ENCODE measurements at places on chromosomes 6 and 20. TPM values are rescaled to one million over a fixed set of nuclear protein-coding genes. Genes with fewer than 3 reads are reported as not detected.

DNA sequence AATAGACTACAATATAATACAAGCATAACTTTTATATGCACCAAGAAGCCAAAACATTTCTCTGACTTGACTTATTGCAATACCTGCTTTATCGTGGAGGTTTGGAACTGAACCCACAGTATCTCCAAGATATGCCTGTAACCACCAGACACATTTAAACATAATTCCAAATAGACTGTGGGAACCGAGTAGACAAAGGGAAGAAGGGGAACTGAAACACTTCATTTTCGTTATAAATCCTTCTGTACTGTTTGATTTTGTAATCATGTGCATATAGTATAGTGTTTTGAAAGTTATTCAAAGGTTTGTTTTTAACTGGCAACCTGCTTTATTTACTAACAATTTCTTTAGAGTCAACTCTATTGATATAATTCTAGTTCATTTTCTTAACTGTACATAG lies 154.9 kb upstream of the BEND6 start:
- H3K36me3 ChIP-seq, result no peaks in the 10 kb centered on the region
- no peak overlapping the region for H3K4me3 ChIP-seq
- peaks cover 32% of the 10 kb centered on the region for H3K4me1 ChIP-seq
- H3K27me3 ChIP-seq, result no peaks in the 10 kb centered on the region
- no peak for DNase-seq

- H3K27me3 ChIP-seq, result no peaks in the 10 kb centered on the region
- H3K4me3 ChIP-seq, result no peak overlapping the region
- no peak for DNase-seq
- no peaks in the 10 kb centered on the region for H3K4me1 ChIP-seq
Observed at GRCh38 chr6:91886183-91886795, 1299.4 kb upstream of the MAP3K7 start.

GRCh38 chr6:134589512-134589911 lies 271.6 kb upstream of the SGK1 start:
- peaks cover 9% of the 10 kb centered on the region for H3K4me1 ChIP-seq
- DNase-seq, result no peak
- no peak overlapping the region for H3K4me3 ChIP-seq

DNA sequence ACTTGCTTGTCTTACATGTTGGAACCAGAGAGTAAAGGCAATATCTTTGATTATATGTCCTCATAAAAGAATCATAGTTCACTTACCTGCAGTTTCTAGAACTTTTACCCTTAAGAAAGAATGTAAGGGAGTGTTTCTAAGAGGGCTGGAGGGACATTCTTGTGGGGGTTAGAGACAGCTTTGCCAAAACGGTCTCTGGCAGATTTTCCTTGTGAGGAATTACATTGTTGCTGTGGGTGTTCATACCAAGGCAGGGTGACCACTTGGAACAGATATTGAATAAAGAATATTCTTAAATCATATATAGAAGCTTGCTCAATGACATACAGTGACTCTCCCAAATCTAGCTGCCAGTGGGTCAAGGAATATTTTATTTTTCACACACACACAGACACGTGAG lies 517.6 kb upstream of the SOX4 start:
- no peaks in the 10 kb centered on the region for H3K27me3 ChIP-seq
- H3K36me3 ChIP-seq, result no peaks in the 10 kb centered on the region
- H3K27ac ChIP-seq, result no peak overlapping the region

DNA sequence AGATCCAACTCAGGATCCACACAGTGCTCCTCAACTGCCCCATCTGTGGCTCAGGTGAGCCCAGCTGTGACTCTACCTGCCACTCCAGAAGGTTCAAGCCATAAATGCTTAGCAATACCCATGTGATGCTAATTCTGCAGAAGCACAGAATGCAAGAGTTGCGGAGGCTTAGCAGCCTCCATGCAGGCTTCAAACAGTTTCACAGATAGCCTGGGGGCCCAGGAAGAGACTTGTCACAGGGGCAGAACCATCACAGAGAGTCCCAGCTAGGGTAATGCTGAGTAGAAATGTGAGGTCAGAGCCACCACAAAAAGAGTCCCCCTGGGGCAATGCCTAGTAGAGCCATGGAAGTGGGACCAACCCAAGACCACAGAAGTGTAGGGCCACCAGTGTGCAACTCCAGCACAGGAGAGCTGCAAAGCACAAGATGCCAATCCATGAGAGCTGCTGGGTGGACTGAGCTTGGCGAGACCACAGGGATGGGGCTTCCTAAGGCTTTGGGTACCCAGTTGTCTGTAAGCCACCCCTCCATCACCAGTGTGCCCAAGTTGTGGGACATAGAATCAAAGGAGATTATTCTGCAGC lies 283.9 kb downstream of the UBE3D start:
- no peak for DNase-seq
- no peak overlapping the region for H3K27ac ChIP-seq
- no peaks in the 10 kb centered on the region for H3K4me1 ChIP-seq
- H3K36me3 ChIP-seq, result no peaks in the 10 kb centered on the region
- no peaks in the 10 kb centered on the region for H3K27me3 ChIP-seq

DNA sequence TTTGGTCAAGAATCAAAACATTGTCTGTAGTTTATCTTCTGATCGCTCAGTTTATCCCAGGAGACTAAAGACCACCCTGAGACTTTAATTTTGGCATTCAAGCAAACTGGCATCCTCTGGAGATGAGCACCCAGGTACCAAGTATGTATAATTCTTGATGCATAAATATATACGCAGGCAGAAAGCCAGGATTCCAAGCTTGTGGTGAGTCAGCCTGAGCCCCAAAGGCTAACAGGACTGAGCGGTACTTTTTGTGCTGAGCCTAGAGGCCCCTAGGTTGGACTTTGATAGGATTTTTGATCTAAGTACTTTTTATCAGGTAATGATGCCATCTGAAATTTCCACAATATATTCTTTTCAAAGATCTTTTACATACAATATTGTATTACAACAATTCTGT lies 301.3 kb downstream of the TFAP2B start:
- H3K4me3 ChIP-seq, result no peak overlapping the region
- no peaks in the 10 kb centered on the region for H3K4me1 ChIP-seq
- no peak for DNase-seq

- H3K27ac ChIP-seq, result no peak overlapping the region
- no peak for DNase-seq
Observed at GRCh38 chr6:106117579-106117978, 31.4 kb downstream of the PRDM1 start.

DNA sequence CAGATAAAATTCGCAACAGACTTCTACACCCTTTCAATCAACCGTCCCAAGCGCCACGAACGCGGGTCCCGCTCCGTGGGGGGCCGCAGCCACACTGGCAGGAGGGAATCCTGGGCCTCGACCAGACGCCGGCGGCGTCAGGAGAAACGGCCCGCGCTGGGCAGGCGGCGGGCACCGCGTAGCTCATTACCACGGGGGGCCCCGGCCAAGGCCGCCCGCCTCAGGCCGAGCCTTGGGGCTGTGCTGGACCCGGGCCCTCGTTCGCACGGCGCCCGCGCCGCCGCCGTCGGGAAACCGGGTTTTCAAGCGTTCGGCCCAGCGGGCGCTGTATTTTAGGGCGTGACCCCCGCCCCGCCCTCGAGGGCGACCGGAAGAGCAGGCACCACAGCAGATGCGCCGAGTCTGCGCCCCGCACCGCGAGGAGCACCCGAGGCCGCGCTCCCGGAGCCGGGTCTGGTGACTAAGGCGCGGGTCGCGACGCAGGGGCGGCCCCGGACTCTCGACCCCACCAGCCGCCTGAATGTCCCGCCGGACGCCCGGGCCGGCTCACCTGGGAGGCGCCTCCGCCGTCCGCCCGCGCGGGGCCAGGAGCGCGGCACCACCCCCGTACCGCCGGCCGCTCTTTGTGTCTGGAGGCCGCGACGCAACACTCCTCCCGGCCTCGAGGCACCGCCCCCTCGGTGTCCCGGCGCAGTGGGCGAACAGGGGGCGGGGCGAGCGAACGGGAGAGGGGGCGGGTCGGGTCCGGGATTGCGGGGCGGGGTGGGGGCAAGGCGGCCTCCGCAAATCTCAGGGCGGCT lies at the start of gene NINL:
Gene NINL (minus strand): TSS at position 627 of the 800 bp plus-strand sequence. CDS start 58,944 bp downstream, outside the sequence.
- no peak for DNase-seq
- H3K27me3 ChIP-seq, result no peaks in the 10 kb centered on the region
- peak within 1 kb of the TSS; percentile 72 for H3K27ac ChIP-seq
- H3K4me1 ChIP-seq, result peaks cover 9% of the 10 kb centered on the region

WFDC12 gene
- 4.4 TPM for total RNA-seq

DNA sequence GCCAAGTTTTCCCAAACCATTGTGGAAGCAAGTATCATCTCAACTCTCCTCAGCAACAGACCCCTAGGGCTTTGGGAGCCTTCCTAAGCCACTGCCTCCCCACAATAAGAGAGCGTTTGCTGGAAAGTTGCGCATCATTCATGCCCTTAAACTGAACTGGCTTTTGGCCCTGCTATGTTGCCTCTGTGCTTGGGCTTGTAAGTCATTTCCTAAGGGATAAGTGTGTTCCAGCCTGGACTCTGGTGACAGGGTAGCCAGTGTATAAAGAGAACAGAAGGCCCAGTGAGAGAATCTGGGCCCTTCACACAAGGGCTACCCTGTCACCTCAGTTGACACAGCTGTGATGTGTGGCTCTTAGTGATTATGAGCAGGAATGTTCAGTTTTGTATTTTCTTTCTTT lies 77.8 kb downstream of the COL9A1 start:
- no peak overlapping the region for H3K27ac ChIP-seq
- H3K4me3 ChIP-seq, result no peak overlapping the region
- DNase-seq, result no peak
- H3K27me3 ChIP-seq, result no peaks in the 10 kb centered on the region
- no peaks in the 10 kb centered on the region for H3K36me3 ChIP-seq
- H3K4me1 ChIP-seq, result peaks cover 5% of the 10 kb centered on the region

COL11A2 gene
- 0.25 TPM for total RNA-seq

RTF2 gene
- total RNA-seq, result 47.1 TPM

DNA sequence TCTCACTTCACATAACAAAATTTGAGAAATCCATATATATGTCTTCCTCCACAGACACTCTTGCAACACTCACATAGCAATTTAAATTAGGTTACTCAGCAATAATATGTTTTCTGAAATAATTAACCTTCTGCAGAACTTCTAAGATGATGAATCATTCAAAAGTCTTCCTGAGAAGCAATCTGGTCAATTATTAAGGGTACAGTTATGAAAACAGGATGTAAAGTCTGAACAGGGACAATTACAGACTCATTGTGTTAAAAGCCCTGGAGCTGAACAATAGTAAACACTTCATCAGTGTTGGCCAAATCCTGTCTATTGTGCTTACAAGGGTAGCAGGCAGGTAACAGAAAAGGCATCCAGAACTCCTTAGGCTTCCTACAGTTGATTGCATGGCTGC lies 75.4 kb downstream of the FILIP1 start:
- no peaks in the 10 kb centered on the region for H3K4me1 ChIP-seq
- no peak overlapping the region for H3K4me3 ChIP-seq
- H3K27ac ChIP-seq, result no peak overlapping the region

SIRPB2 gene
- total RNA-seq, result 2.9 TPM

- no peaks in the 10 kb centered on the region for H3K36me3 ChIP-seq
- H3K4me1 ChIP-seq, result peaks cover 8% of the 10 kb centered on the region
- peak overlapping the region; percentile 6 for H3K4me3 ChIP-seq
- H3K27me3 ChIP-seq, result no peaks in the 10 kb centered on the region
- H3K27ac ChIP-seq, result no peak overlapping the region
- DNase-seq, result peak; percentile 85
Observed at GRCh38 chr20:46811224-46812084, 83.2 kb upstream of the EYA2 start.

GRCh38 chr6:66057034-66057433 lies 350.0 kb upstream of the EYS start:
- H3K27ac ChIP-seq, result no peak overlapping the region
- no peaks in the 10 kb centered on the region for H3K36me3 ChIP-seq
- H3K4me3 ChIP-seq, result no peak overlapping the region

DNA sequence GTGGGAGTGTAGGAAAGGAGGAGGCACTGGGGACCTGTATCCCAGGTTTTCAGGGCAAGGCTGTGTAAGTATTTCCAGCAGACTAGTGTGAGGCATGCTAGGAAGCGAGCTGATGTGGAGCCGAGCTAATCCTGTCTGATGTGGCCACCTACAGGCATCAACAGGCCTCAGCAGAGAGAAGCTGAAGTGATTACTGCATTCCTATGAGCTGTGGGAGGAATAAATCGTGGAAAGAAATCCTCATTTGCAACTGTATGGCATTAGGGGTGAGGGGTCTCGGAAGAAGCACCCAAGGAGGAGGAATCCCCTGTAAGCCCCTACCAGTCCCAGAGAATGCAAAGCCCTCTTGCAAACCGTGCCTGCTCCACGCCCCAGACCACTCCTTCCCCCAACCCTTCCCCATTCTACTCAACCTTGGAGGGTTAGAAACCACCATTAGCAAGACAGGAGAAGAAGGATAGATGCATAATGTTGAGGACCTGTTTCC lies 41.6 kb downstream of the C6orf15 start:
- peaks cover 10% of the 10 kb centered on the region for H3K4me1 ChIP-seq
- DNase-seq, result no peak
- H3K27me3 ChIP-seq, result no peaks in the 10 kb centered on the region
- no peak overlapping the region for H3K27ac ChIP-seq
- H3K36me3 ChIP-seq, result no peaks in the 10 kb centered on the region

- no peak overlapping the region for H3K27ac ChIP-seq
- no peak for DNase-seq
- no peak overlapping the region for H3K4me3 ChIP-seq
Observed at GRCh38 chr6:17413313-17413750, 19.9 kb downstream of the CAP2 start.

SYCP2 gene
- total RNA-seq, result 3.2 TPM

DNA sequence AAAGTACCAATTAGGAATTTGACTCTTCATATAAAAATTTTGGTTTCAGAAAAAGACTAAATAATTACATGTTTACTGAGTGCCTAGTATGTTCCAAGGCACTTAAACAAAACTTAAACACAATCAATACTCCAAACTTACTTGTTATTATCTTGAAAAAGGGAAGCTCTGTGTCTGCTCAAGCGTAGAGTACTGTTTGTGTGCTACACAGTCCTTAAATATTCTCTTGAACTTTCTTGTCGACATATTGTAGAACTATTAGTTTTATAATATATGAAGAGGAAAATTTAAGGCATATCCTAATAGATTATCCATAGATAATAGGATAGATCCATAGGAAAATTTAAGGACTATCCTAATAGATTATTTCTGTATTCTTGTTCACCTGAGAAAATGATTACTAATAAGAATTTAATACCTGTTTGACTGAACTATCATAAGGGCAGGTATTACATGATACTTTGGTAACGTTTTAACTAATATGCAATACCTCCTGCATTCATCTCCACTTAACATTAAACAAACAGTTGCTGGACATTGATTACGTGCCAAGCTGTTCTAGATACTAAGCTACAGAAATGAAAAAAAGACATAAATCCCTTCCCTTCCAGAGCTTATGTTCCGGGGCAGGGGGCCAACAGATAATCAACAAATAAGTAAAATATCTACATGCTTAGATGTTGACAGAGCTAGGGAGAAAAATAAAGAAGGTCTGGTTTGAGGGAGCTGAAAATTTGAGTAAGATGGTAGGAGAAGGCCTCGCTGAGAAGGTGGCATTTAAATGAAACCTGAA lies 115.2 kb upstream of the BCLAF1 start:
- no peak overlapping the region for H3K4me3 ChIP-seq
- H3K36me3 ChIP-seq, result no peaks in the 10 kb centered on the region
- DNase-seq, result no peak
